ENCODE measurements at places on chromosomes 4 and X.

- DNase-seq = peak; percentile 96
These were observed 305.7 kb upstream of the SLIT2 start for GRCh38 chr4:19945979-19946380.

- no peak for DNase-seq
These were observed 33.2 kb downstream of the RELL1 start for GRCh38 chr4:37652747-37653527.

- no peak for DNase-seq
These were observed 25.2 kb downstream of the WDR44 start for GRCh38 chrX:118370921-118371624.

- no peak for DNase-seq
These were observed 3.4 kb downstream of the ZNF81 start for GRCh38 chrX:47840111-47840510.

GRCh38 chr4:128462103-128462783, 174.6 kb upstream of the PGRMC2 start:
- no peak for DNase-seq

GRCh38 chr4:16705341-16705740, 193.1 kb downstream of the LDB2 start:
- no peak for DNase-seq

DNA sequence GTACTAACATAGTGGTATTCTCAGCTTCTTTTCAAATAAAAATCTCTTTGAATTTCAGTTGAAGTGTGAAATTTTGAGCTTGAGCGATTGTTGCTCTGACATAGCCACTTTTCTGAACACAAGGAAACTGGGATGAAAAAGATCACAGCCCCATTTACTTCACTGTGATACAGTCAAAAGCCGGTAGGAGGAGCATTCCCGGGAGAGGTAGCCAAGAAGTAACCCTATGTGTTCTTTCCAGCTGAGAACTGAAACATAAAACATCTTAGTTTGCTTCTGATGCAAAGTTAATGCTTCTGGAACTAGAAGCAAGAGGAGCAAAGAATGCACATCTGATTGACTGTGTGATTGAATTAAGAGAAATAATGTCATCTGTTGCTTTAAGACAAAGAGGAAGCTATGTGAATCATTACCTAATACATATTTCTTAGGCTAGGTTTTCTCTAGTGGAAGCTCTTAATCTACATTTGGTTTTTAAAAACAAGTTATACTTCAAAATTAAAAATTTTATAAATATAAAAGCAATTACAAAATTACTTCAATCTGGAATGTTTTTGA, 88.3 kb upstream of the UNC5C start:
- no peak for DNase-seq

- no peak for DNase-seq
These were observed 116.2 kb upstream of the GALNT7 start for GRCh38 chr4:173052439-173052838.

DNA sequence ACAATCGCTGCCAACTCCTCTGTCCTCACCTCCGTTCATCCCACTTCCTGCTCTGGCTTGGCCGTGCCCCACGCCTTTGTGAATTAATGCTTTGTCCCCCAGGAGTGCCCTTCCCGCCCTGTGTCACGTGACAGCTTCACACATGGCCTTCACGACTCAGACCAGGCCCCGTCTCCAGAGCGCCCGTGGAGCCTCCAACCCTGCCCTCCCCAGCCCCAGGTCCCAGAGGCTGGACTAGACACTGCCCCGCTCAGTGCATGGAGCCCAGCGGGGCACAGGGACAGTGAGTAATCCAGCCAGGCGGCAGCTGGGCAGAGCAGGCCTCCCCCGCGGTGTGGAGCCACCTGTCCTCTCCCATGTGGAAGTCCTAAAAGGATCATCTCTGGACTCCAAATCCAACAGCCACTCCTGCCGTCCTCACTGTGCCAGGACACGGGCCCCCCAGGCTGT, 7.4 kb downstream of the ADRA2C start:
- no peak for DNase-seq

GRCh38 chrX:7316280-7316679, 168.3 kb upstream of the PUDP start:
- DNase-seq = no peak

GRCh38 chr4:139129206-139129605, 47.8 kb downstream of the ELF2 start:
- no peak for DNase-seq

- no peak for DNase-seq
These were observed 74.1 kb downstream of the FAM47A start for GRCh38 chrX:34058005-34058404.

DNA sequence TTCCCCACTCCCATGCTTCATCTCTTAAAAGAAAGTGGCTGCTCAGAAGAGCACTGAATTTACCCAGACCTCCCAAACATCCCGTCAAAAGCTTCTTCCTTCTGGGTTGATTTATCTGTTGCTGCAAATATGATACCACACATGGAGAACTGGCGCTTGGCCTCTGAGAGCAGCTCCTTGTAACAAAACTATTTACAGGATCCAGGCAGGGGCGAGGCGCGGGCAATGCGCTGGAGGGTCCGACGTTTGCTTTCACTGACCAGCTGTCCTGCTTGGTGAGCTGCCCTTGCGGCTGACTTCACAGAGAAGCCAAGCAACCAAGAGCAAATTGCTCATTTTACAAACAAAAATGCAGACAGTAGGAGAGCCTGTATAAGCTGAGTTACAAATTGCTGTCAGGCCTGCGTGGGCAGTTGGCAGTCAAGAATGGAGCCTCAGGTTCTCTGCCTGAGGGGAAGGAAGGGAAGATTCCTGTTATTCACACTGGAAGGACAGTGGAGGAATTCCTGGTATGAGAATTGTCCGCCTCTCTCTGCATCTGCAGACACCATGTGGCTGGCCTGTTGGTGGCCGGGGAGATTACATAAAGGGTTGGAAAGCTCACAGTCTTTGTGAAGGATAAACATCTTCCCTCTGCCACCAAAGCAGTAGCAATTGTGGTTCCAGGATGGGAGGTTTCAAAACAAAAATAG, 192.2 kb upstream of the LEF1 start:
- DNase-seq = peak; percentile 85
